ENCODE measurements at places on chromosomes 12 and 14.

DNA sequence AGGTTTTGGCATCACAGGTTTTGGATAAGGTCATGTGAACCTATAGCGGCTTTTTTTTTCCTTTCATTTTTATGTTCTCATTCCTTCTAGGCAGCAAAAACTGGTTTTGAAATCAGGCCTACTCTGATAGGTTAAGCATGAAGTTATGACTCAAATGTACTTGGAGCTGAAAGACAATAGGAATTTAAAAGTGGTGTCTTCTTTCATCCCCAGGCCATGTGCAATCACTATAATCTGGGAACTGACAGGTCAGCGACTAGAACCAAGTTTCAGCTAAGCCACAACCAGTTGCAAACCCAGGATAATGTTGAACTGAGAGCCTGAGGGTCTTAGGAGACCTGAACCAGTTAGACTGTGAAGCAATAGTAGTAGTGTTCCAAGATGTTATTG is 74.3 kb downstream of the ANO6 start:
- DNase-seq, result no peak

DNA sequence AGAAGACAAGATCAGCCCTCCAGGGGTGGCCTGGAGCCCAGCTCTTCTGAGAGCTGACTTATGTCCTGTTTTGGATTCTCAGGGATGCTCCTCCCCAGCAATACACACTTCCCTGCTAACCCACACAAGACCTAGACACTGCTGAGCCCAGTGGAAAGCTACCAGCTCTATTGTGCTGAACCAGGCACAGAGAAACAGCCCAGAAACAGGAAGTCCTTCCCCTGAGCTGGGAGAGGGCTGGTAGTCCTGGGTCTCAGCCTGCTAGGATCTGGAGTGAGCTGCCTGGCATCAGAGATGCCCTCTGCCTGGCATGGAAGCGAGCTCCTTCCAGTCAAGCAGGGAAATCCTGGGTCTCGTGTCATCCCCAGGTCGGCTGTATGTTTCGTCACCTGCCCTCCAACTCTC is 1.2 kb upstream of the LAG3 start:
- no peak for DNase-seq

GRCh38 chr12:14664434-14665023 is 31.9 kb downstream of the GUCY2C start:
- DNase-seq, result peak; percentile 64

DNA sequence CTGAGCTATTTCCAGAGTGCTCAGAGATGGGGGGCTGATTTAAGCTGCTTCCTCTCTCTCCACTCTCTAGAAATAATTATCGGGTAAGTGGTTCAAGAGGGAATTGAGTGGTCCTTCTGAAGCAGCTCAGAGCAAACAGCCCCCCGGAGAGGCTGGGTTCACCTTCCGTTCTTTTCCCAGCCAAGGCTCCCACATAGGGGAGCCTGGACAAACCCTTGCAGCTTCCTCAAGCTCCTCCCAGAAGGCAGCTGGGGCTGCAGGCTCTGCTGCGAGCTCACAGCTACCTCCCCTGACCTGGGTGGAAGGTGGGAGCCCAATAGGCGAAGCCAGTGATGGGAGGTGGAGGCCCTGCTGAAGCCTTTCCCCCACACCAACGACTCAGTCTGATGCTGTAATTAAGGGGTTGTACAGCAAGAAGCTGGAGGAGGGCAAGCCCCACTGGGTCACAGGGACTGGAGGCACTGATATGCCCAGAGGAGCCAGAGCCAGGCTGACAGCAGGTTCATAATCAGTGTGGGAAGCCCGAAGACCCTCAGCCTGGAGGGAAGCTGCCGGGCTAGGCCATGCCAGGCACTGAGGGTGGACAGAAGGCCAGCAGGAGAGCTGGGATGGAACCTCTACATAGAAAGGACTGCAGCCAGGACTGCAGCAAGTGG is 52.4 kb downstream of the ARL6IP4 start:
- DNase-seq, result no peak

DNA sequence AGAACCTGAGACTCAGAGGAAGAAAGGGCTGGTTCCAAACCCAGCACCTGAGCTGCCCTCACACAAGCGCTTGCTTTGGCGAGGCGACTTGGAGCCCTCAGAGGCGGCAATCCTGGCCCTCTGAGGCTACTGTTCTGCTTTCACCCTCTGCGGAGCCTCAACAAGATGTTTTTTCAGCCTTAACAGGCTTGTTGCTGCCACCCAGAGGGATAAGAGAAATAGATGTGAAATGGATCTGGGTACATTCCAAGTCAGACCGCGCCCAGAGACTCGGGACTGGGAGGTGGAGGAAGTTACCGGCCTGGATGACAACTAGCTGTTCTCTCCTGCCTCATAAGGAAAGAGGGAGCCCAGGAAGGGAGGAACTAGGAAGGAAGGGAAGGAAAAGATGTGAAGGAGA is 89.6 kb downstream of the TTC7B start:
- no peak for DNase-seq

DNA sequence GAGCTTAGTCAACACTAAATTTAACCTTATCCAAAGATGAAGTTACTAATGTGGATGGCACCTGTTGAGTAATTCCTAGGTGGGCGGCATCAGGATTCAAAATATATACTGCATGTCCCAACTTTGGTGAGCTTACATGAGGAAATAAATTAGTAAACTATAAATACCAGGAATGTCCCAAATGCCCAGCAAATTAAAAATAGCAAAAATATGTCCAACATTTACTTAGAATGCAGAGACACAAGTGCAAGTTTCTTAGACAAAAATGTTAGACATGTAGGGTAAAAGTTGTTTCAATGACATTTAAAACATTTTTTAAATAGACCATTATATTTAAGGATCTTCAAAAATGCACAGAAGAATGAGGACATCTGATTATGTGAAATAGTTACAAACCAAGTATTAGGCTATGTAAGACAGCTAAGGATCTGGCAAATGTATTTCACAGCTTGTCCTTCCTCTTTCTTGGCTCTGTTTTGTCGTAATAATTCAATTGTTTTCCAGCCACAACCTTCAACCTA is 115.9 kb downstream of the NAV3 start:
- no peak for DNase-seq

- DNase-seq, result no peak
These were observed 129.0 kb downstream of the IGF1 start for GRCh38 chr12:102351322-102351721.

DNA sequence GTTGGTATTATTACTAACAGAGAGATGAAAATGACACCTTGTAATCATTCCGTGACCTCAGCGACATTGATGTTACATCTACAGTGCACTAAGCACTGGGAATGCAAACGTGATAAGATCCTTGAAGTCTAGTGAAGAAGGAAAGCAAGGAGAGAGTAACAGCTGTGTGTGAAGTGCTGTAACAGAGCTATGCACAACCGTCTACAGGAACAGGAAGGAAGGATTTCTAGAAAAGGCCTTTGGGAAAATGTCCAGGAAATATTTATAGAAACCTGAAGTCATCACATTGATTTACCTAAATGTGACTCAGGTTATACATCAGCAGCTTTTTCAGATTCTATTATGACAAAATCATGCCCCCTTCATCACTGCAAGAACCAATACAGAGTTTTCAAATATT is 304.2 kb upstream of the AMIGO2 start:
- no peak for DNase-seq

DNA sequence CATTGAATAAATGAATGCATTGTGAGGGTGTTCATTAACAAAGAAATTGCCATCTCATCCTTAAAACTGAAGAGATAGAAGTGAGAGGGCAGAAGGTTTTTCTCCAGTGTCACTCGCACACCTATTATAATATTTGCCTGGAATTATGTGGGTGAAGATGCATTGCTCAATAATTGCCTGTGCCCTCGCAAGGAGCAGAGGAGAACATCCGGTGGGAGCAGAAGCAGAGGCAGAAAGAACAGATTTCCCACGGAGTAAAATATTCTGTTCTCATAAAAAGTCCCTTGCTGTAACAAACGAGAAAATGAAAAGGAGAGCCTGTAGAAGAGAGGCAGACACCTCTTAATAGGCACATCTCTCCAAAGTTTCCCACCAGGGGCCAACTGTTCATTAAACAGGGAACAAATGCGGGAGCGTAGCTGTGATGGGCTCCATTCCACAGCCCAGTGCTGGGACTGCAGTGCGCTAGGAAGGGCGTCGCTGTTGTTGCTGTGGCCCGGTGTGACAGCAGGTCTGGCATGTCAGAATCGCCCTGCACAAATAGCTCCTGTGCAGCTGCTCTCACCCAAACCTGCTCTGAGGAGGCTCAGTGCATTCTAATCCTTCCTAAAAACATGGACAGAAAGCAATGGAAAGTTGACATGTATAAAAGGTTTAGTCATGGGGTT is 359.8 kb downstream of the APAF1 start:
- no peak for DNase-seq

- DNase-seq, result peak; percentile 28
These were observed 7.7 kb downstream of the BRF1 start for GRCh38 chr14:105292826-105293711.

DNA sequence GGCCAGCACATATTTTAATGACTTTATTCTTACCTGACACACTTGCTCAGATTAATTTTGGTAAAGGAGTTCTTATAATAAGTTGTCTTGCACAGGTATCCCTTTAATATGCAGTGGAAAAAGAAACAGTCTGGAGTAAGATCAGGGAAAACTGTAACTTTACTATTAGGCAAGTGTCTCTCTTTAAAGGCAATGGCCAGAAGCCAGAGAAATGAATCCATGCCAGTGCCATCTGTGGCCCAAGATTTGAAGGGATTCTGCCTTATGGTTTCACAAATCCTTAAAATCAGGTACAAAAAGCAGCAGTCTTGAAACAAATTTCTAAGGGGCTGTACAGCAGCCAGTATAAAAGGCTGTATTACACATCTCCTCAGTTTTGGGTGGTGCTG is 22.4 kb downstream of the NFYB start:
- DNase-seq, result no peak

- no peak for DNase-seq
These were observed 38.8 kb upstream of the WSCD2 start for GRCh38 chr12:108090107-108090899.

DNA sequence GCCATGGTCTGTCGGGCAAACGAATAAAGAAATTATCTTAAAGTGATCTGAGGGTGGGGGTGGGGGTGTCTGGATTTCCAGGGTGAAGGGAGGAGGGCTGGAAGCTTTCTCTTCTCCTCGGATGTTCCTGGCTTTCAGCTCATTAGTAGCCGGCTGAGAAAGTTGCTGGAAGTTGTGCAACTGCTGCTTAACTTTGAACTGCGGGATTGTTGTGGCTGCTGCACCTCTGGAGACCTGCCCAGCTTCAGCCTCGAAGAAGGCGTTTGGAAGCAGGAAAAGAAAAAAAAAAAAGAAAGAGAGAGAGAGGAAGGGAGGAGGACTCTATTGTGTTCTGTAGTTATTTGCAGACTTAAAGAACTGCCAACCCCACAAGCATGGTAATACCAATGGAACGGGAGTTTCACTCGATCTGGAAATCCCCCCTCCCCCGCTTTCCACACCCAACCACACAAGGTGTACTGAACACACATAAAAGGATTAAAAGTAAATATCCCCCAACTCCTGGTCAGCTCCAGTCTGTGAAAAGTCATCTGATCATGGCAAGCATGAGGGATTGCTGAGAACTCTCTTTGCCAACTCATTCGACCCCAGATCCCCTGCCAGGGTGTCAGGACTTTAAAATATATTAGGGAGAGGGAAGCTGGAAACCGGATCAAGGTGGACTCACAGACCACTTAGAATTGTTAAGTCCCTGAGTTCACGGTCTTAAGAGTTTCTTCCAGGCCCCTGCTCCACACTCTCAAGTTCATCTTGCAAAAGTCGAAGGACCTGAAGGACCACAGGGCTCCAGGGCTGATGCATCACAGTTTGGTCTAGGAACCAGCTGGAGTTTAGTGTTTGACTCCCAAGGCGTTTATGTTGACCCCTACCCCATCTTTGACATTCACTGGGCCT is at the start of gene RASSF9:
Gene RASSF9 (minus strand): TSS at position 213 of the 894 bp plus-strand sequence. CDS start 208 bp downstream, at position 5.
- no peak for DNase-seq

DNA sequence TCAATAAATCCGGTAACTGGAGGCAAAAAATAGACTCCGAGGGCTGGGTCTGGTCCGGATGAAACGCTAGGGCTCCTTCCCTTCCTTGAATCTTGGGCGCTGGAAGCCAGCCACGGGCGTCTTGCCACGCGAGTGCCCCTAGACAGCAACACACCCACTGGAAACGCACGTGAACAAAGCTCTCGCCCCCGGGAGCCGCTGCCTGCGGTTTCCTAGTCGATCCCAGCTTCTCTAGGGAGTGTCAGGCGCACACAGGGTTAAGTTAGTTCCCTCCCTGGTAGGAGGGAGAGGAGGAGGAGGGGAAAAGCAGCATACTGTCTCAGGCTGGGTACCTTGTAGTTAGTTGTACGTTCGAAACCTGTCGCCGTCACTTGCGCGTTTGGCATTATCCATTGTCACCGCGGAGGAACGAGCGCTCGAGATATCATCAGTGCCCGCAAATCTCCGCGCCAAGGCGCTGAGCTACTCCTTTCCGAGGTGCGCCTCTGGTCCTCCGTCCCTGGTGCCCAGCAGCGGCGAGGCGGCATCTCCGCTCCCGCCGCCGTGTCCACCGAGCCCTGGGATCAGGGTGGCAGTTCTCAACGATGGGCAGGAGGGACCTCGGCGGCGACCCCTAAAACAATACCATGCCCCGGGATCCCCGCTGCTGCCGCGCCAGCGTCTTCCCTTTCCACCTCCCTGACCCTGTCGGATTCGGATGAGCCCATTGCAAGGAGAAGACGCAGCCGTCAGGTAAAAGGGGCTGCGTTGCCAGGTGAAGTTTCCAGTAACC is at the start of gene FLRT2:
Gene FLRT2 (plus strand): TSS at position 342 of the 772 bp plus-strand sequence. CDS start 91,371 bp downstream, outside the sequence.
- DNase-seq, result no peak

GRCh38 chr14:104856869-104857860 is 7.9 kb upstream of the CEP170B start:
- DNase-seq, result no peak

- no peak for DNase-seq
These were observed 540.3 kb downstream of the BCL11B start for GRCh38 chr14:98731701-98732100.

- peak; percentile 64 for DNase-seq
These were observed 31.2 kb downstream of the BCL11B start for GRCh38 chr14:99240627-99241324.

GRCh38 chr12:82187011-82187410 is 171.2 kb downstream of the CCDC59 start:
- no peak for DNase-seq

DNA sequence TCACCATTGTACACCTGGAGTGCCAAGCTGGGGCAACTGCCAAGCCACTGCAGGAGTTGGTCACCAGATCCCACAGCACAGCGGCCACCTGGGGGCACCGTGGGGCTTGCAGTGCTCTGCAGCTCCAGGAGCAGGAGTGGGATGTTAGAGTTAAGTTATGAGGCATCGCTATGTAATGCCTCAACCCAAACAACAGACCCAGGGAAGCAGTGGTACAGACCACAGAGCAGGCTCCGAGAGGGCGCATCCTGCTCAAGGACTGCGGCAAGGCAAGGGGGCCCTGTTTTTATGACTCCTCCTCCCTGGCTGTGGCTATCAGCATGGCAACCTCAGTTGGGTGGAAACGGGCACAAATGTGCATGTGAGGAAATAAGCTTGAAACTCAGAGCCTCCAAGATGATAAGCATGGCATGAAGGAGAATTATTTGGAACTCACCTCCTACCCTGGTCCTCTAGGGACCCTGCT is 63.1 kb downstream of the ARL6IP4 start:
- DNase-seq, result peak; percentile 69

- no peak for DNase-seq
These were observed 14.8 kb upstream of the LRRC9 start for GRCh38 chr14:59905188-59905587.
